ENCODE measurements at places on chromosomes 3 and 15. TPM values are rescaled to one million over a fixed set of nuclear protein-coding genes. Genes with fewer than 3 reads are reported as not detected.

DNA sequence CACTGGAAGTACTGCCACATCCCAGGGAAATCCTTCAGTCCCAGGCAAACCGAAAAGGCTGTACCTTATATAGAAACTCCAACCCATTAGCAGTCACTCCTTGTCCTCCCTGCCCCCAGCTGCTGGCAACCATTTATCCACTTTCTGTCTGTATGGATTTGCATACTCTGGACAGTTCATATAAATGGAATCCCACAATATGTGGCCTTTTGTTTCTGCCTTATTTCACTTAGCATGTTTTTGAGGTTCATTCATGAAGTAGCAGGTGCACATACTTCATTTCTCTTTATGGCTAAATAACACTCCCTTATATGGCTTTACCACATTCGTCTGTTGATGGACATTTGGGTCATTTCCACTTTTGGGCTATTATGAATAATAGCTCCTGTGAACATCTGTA is 51.6 kb upstream of the CMTM8 start:
- no peak for DNase-seq

DNA sequence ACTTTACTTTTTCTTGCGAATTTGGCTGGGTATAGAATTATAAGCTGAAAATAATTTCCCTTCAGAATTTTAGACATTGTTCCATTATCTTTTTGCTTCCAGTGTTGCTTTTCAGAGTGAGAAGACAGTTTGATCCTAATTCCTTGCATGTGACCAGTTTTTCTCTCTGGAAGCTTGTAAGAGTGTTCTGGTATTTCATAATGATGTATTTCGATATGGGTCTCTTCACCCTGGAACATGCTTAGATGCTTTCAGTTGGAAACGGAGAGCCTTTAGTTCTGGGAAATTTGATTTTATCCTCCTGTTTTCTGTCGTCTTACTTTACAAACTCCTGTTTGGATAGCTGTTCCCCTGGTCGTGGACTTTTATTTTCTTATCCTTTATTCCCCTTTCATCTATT is 13.9 kb downstream of the ALPK3 start:
- no peak for DNase-seq

DNA sequence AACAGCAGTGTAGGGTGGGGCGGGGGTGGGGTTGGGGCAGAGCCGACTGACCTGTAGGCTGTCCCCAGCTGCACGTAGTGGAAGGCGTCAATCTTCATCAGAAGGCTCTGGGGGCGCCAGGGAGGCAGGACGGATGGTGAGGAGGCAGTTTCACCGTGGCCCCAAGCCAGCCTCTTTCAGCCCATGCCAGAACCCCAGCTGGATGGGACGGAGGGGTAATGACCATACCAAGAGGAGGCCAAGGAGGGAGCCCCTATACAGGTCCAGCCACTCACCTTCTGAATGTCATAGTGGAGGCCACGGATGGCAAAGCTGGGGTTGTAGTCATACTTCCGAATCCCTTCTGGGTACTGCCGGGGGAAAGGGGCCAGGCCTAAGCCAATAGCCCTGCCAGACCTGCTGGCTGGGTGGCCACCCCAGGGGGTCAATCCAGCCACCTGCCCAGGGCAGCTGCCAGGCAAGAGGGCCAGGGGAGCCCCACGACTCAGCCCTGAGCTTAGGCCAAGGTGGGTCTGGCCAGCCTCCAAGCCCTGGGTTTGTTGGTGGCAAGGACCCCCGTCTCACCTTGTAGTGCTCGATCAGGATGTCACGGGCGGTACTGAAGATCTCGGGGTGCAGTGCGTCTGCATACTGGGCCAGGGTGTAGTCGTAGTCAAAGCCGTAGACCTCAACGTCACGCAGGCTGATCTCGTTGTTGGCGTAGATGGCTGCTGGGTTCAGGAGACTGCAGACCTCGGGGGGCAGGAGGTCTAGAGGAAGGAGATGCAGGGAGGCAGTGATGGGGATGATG is 4.9 kb downstream of the NT5DC2 start:
- no peak for DNase-seq

- DNase-seq: peak; percentile 72
Observed at GRCh38 chr3:4750306-4750968, 228.8 kb upstream of the BHLHE40 start.

DNA sequence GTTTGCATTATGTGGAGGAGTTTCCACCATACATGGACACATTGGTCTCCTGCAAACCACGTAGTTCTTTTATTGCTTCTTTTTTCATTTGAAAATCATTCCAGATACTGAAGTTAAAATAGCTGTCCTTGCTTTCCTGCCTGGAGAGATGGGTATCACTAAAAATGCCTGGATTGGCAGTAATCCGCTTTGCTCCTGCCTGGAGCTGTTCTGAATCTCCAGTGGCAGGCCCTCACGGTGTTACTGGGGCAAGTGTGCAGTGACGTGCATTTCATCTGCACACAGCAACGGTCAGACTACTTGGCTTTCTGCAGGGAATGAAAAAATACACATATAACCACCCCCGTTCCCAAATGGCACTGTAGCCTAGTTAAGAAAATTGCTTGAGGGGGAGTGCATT is 272.9 kb downstream of the IL5RA start:
- DNase-seq: no peak

DNA sequence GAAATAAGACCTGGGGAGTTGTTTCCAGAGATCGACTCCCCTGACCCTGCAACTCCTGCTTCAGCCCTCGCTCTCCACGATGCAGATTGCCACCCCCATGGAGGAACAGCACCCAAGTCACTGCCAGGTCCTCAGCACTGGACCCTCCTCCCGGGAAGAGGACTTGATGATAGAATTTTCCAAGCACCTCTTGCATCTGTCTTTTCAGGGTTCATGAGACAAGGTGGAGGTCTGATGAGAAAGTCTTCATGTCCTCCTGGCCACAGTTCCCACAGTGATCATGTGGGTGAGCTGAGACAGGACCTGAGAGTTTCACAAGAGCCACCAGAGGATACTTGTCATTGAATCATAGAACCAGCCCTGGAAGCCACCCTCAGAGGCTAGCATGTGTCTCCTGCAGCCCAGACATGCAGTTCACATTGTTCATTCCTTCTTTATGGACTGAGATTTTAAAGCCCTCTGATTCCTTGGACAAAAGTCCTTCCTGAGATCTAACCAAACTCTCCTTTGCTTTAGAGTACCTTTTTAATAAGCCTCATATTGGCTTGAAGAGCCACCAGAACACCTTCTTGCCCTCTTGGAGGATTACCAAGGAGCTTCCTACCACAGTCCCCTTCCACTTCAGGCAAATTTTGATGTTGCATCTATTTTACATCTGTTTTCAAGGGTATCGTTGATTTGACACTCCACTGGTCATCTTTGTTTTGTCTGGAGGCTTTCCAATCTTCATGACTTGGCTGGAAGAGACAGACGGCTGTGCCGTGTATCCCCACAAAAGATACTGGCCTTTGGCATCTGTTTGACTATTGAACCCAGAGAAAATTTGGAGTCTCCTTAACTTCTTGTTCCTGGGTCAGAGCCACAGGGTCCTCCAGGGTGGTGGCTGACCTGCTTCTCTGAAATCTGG is 224.8 kb upstream of the BHLHE40 start:
- peak; percentile 48 for DNase-seq

GRCh38 chr3:18258492-18258891 is 166.6 kb downstream of the SATB1 start:
- peak; percentile 12 for DNase-seq

DNA sequence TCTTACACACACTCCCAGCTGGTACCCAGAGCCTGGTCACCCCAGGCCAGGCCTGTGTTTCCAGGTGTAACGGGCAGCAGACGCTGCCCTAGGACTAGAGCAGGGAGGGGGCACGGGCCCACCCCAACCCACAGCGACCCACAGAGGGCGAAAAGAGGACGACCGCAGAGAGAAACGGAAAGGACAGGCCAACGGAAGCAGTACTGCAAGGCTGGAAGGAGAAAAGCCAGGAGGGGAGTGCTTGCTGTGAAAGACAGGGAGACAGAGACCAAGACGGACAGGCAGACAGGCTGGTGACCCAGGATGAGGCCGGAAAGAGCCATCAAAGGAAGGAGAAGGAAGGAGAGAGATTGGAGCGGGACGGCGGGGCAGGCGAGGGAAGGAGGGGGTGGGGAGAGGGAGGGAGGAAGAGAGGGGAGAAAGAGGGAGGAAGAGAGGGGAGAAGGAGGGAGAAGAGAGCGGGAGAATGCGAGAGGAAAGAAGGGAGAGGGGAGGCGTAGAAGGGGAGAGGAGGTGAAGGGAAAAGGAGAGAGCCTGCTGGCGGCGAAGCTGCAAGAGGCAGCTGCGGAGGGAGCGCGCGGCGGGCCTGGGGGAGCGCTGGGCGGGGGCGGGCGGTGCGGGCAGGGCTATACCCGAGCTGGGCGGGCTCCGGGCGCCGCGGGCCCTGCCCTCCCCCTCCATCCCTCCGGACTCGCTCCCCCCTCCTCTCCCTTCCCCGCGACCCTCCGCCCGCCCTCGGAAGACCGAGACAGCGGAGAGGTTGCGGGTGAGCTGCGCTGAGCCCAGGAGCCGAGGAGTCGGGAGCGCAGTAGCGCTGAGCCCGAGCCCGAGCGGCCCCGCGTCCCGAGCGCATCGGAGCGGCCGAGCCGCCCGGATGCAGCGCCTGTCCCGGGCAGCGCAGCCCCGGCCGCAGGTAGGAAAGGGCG is at the start of gene SLC6A1:
SLC6A1 (plus strand) TSS at position 732 of the 926 bp plus-strand sequence. CDS start 24,464 bp downstream, outside the sequence.
- DNase-seq: no peak

GRCh38 chr3:94433811-94434210 is 370.9 kb downstream of the NSUN3 start:
- no peak for DNase-seq

Gene PCSK6
- 0.58 TPM for total RNA-seq

Gene CA12
- 0.10 TPM for total RNA-seq

Gene ISG20
- total RNA-seq: 74.5 TPM

Gene TAMM41
- 25.5 TPM for total RNA-seq

Gene UCN2
- total RNA-seq: not detected

Measured in activated CD4-positive, alpha-beta memory T cell treated with anti-CD3 and anti-CD28 coated beads for 36 hours (primary cell).